Activated effector memory CD4-positive, alpha-beta T cell treated with Interleukin-2 at 50 U/mL for 16 hours (primary cell): ENCODE measurements at places on chromosomes 1 and 21.

- DNase-seq, result no peak
Observed at GRCh38 chr1:22953057-22953739, 19.5 kb downstream of the LACTBL1 start.

- DNase-seq, result no peak
Observed at GRCh38 chr1:244060117-244060516, 9.0 kb downstream of the ZBTB18 start.

- DNase-seq, result no peak
Observed at GRCh38 chr1:37948166-37948565, 1.3 kb upstream of the INPP5B start.

DNA sequence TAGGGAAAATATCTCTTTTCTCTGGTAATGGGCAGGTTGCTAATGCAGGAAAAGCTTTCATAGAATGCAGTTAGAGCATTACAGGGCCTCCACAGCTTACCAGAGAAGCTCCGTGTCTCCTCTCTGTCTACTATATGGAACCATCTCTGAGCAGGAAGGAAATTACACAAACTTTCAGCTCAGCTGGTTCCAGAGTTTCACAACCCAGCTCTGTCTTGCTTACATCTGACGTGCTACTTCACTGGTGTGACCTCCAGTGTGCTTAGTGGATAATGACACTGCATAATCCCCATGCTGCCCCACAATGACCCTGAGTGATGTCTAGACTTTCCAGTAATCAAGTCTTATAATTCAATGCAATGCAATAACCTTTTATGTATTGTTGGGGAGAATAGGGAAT, 4.3 kb upstream of the FGGY start:
- no peak for DNase-seq

DNA sequence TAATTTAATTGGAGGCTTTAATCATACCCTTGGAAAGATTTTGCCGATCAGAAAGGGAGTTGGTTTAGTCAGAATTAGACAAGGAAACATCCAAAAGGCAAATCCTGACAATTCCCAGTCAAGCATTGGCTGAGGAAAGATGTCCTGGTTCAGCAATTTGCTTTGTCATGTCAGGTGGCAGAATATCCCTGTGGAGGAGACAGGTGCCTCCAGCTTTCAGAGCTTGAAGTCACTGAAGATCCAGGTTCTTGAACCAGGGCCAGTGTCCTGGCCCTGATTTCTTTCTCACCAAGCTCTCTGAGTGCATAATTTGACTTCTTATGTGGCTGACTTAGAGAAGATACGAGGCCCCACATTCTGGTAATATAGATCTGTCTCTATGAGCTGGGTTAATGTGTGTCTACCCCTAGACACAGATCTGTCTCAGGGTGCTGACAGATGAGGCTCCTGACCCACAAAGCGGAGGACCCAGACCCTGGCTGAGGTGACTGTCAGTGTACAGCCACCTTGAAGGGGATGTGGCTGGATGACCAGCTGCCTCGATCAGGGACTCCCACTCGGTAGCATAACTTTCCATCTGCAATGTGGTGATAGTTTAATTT, 118.9 kb downstream of the HHAT start:
- no peak for DNase-seq

DNA sequence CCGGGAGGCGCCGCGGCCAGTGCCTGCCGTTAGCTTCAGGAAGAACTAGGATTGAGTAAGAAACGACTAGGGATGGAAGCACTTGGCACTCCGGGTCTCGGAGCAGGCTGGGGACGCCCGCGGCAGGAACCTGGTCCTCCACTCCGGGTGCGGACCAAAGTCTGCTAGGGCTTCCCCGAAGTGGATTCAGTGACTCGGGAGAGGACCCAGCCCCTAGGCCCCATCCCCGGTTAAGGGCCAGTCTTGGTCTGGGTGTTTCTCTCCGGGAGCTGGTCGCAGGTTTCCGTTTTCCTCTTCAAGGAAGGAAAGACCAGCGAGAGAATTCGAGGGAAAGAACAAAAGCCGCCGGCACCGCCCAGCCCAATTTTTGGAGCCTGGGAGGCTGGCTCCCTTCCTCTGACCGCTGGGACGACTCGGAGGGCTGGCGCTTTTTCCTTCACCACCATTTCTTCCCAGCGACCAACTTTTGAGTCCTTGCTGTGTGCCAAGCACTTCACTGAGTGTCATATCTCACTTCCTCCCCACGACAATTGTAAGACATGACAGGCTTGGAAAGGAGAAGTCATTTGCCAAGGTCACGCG, 16.8 kb upstream of the STMN1 start:
- peak; percentile 8 for DNase-seq

DNA sequence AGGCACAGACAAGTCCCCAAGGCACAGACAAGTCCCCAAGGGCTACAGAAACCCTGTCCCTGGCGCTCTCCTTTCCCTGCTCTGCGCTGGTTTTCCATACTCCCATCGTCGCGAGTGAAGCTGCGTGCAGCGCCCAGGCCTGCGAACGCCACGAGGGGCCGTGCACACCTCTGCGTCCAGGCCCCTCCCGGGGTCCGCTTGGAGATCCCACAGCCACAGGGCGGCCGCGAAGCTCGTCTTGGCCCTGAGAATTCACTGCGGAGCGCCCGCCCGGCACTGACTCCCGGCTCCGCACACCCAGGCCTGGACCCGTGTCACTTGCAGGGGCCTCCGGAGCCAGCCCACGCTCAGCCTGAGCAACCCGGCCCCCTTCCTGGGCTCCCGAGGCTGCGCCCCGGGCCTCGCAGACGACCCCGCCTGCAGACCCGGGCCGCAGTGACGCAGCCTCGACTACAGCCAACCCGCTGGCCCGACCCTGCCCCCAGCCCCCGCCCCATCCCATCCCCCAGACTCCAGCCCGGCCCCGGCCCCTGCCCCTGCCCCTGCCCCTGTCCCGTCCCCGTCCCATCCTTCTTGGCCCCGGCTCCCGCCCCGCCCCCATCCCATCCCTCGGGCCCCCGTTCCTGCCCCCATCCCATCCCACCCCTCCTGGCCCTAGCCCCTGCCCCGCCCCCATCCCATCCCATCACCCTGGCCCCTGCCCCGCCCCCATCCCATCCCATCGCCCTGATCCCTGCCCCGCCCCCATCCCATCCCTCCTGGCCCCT, 841 bp downstream of the POFUT2 start:
- DNase-seq, result no peak

- no peak for DNase-seq
Observed at GRCh38 chr21:46483300-46484295, 24.9 kb downstream of the DIP2A start.
